Head of caudate nucleus (tissue), 42 donors: ENCODE measurements at places on chromosomes 2 and 18.

GRCh38 chr2:237390235-237390634 is 23.7 kb downstream of the COL6A3 start:
- DNase-seq: no peak

- DNase-seq: no peak
Observed at GRCh38 chr18:13398631-13399030, 180.1 kb downstream of the LDLRAD4 start.

GRCh38 chr2:637804-638203 is 39.4 kb downstream of the TMEM18 start:
- DNase-seq: no peak

DNA sequence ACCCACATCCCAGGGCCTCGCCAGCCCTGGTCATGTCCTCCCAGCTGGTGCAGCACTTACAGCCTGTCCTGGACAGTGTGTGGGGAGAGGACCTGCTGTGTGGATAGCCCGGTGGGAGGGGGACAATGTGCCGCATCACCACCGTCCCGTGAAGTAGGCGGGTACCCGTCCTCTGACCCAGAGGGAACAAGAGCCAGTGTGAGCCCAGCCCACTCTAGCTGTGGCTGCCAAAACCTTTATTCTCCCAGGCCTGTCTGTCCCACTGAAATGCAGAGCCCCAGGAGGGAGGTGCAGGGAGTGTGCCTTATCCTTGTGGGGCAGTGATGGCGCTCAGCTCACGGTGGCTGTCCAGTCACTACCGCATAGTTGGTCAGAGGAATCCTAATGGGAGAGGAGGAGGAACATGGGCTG is 1.7 kb downstream of the TRAF3IP1 start:
- DNase-seq: no peak

DNA sequence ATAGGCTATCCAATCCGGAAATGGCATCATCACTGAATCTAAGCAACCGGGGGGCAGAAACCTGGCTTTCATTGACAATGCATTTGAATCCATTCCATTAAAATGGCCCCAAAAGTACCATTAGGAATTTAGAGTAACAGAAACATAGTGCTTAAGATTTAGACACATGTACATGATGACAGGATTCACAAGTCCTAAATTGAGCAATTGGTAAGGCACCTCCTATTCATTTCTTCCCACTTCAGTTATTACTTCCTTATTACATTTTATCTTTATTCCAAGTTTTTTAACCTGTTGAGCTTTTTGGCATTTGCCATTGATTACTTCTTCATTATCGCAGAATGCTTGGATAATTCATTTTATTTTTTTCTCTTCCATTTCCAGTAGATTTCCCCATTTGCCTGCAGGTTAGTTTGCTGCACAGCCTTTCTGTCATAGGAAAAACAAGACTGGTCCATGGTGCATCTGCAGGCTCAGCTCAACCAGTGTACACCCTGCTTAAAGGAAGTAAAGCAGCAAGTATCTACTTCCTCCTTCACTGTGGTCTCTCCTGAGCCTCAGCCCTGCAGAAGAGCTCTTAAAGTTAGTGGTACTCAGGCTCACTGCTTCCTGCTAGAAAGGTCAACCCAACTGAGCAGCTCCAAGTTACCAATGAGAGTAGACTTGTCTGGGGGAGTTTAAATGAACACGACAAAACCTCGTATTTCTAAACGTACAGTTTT is 89.2 kb downstream of the DOCK10 start:
- DNase-seq: no peak

GRCh38 chr2:113700186-113700841 is 56.1 kb downstream of the SLC35F5 start:
- peak; percentile 13 for DNase-seq

GRCh38 chr18:51537487-51537886 is 340.0 kb upstream of the MEX3C start:
- peak; percentile 78 for DNase-seq

DNA sequence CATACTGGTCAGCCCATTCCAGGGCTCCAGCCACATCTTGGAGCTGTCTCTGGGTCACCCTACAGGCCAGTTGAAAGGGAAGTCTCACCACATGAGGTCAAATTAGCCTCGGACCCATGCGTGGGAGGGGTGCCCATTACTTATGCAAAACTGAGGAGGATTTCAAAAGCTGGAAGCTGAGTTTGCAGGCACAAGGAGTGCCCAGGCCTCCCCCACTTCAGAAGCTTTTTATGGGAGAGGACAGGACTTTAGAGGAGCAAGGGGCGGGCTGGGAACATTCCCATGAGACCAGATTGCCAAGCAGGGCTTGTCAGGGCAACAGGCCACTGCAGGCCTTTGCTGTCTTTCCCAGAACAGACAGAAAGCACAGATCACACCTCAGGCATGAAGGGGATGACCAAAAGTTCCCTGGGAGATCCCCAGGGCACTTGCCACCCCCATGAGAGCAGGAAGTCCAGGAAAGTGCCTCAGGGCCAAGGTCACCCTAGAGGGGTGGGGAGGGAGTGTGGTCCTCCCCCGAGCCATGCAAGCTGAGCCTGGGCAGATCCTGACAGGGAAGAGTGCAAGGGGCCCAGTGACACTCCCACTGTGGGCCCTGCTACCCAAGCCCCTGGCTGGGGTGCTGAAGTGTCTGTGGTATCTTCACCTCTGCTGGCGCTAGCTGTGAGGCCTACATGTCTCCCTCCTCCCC is 267.7 kb downstream of the BCL11A start:
- no peak for DNase-seq

DNA sequence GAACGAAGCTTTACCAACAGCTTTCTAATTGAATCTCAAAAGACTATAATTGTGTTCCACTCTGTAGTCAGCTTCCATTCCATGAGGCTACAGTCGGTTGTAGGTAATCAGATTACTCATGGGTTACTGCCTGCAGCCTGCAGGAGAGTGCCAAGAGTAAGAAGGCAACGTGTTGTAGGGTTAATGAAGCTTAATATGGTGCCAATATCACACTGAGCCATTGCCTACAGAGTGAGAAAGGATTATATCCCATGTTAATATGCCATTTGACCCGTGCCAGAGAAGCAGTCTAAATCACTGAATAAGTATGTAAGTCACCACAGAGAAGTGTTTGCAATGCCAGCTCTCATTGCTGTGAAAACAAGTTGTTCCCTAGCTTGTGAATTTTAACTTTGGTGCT is 734.5 kb upstream of the ACVR2A start:
- no peak for DNase-seq

DNA sequence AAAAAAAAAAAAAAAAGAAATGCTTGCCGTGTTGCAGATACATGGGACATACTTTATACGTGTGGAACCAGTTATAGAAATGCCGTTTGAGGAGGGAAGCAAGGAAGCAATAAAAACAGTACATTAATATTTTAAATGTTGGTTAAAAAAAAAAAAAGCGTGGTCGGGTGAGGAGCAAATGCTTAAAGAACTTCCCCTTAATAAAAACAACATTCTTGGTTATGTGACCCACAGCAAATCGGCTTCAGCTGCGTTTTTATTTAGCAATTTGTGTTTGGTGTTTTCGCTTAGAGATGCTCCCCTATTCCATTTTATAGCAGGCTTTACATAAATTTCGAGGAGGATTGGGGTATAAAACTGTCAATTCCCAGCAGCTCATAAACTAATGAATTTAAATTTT is 223.6 kb downstream of the LRRTM1 start:
- DNase-seq: no peak
